ENCODE measurements at places on chromosomes 12 and 14.

DNA sequence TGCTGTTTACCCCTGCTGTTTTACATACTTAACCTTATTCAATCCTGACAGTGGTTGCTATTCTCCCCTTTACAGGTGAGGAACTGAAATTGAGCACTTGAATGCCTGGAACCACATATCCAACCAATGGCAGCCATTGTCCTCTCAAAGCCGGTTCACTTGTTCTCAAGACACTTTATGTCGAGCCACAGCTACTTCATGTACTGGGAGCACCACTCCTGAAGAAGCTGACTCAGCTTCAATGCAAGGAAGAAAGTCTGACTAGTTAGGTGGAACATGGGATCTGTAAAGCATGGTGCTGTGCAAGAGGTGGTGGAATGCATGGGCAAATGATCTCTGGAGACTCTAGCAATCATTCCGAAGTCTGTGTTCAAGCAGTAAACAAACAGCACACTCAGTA, 113.9 kb upstream of the CPM start:
- DNase-seq = no peak

GRCh38 chr12:118618695-118619094, 242.3 kb downstream of the SUDS3 start:
- no peak for DNase-seq

DNA sequence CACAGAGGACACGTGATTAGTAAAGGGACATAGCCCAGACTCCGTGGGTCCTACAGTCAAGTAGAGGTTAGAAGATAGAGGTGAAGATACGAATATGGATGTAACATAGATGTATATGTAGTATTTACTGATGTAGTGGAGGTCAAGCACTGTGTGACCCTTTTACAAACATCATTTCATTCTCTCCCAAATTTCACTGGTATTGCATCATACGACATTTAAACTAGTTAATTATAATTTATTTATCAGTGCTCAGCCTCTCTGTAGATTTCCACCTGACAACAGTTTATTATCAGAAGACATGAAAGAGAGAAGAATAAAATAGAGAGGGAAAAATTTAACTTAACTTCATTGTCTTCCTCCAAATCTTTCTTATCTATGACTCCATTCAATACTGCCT, 927.9 kb upstream of the TMEM132C start:
- DNase-seq = no peak

GRCh38 chr12:56307221-56307965, 7.3 kb upstream of the CS start:
- no peak for DNase-seq

GRCh38 chr12:67039995-67040860, 228.9 kb upstream of the CAND1 start:
- no peak for DNase-seq

- DNase-seq = no peak
Observed at GRCh38 chr12:25725470-25725869, 172.4 kb upstream of the LMNTD1 start.

DNA sequence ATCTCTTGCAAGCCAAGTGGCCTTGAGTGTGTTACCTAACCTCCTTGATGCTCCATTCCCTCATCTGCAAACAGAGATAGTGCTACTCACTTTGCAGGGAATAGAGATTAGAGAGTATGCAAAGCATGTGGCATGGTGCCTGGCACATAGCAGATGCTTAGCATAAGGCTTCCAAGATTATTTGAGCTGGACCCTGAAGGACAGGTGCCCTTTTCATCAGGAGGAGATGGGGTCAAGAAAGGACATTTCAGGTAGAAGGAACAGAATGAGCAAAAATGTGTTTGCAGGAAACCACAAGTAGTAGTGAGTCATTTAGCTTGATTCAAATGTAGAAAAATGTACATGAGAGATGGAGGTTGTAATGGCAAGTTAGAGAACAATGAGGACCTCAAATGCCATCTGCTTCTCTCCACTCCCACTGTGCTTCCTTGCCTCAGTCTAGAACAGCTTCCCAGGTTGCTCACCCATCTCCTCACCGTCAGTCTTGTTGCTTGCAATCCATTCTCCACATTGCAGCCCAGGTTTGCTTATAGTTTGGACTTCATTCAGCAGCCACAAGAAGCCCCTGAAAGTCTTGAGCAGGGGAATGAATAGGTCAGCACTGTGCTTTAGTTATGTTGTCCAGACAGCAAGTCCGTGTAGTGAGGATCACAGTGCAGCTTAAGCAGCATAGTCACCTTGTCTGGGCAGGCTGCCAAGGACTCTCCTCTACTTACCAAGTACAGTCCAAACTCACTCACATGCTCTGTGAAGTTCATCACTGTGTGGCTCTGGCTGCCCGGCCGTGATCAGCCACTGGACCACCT, 536.3 kb upstream of the CCDC196 start:
- DNase-seq = peak; percentile 24

DNA sequence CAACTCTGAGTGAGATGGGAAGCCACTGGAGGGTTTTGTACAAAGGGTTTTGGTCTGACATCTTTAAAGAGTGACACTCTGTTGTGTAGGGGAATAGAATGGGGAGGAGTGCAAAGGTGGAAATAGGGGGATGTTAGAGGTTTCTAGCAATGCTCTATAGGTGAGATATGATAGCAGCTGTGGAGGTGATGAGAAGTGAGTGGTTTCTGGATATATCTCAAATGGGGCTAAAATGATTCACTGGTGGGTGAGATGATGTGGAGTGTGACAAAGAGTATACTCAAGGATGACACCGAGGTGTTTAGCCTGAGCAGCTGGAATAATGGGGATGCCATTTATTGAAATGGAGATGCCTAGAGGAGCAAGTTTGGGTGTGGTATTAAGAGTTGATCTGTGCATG, 426.4 kb downstream of the PCNX1 start:
- DNase-seq = no peak

DNA sequence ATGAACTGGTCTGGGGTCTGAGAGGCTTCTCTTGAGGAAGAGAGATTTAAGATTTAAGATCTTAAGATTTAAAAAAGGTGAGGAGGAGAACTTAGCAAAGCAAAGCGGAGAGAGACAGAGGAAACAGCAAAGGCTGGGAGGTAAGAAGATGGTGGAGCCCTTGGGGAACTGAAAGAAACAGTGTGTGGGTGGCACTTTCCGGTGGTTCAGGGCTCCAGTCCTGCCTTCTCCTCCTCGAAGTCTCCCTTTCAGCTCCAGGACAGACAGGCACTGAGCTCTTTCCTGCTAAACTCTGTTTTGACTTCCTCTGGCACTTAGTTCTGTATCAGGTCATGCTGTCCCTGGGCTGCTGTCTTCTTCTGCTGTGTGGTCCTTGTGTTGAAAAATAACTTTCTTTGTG, 298.7 kb upstream of the SRRM4 start:
- DNase-seq = peak; percentile 38

DNA sequence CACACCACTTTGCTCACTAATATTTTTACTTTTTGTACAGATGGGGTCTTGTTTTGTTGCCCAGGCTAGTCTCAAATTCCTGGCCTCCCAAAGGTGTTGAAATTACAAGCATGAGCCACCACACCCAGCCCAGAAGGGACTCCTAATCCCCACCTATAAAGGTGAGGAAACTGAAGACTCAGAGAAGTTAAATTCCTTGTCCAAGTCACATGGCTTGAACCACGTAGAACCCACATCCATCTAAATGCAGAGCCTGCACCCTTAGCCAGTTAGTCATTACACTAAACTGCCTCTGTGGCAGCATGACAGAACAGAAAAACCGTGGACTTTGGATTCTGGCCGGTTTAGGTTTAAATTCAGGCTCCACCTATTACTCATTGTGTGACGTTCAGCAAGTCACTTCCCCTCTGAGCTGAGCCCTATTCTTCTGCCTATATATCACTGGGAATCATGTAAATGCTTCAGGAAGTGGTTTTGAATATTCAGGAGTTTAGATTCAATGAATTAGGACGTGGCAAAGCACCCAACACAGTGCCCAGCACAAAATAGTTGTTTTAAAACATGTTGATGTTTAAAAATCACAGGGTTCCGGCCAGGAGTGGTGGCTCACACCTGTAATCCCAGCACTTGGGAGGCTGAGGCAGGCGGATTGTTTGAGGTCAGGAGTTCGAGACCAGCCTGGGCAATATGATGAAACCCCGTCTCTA, 3.0 kb upstream of the CORO1C start:
- DNase-seq = no peak

DNA sequence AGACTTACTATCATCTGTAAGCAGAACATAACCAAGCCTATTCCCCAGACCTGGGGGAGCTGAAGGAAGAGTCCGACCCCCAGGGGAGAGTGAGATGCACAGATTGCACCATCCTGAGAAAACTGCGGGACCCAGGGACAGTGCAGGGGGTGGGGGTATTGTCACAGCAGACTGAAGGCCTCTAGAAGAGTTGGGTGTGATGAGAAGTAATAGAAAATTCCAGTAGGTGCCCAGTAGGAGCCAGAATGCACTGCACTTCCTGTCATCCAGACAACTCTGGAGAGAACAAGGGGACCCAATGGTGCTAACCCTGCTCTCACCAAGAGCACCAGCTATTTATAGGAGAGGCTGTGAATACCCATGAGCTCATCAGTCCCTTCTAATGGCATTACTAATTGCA, 190.1 kb downstream of the BCL11B start:
- no peak for DNase-seq

GRCh38 chr12:105775343-105775742, 363.4 kb downstream of the NUAK1 start:
- no peak for DNase-seq

GRCh38 chr12:51846911-51847642, 1.4 kb downstream of the FIGNL2 start:
- peak; percentile 70 for DNase-seq

GRCh38 chr14:95265106-95266094, 54.3 kb downstream of the CLMN start:
- peak; percentile 73 for DNase-seq

DNA sequence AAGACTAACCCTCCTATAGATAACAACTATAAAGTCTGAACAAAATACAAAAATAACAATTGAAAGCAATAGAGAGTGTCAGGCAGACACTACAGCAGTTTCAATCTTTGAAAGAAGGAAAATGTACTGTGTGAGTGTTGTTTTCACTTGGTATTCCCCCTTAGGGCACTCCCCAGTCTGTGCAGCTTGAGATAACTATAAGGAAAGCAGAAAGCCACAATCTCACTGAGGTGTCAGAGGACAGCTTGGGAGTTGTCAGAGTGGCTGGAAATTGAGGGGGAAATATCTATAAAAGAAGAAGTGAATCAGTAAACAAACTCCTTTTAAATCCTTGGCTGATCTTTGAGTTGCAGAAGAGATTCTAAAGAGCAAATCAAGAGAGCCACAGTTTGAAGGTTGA, 364.8 kb downstream of the NELL2 start:
- no peak for DNase-seq

DNA sequence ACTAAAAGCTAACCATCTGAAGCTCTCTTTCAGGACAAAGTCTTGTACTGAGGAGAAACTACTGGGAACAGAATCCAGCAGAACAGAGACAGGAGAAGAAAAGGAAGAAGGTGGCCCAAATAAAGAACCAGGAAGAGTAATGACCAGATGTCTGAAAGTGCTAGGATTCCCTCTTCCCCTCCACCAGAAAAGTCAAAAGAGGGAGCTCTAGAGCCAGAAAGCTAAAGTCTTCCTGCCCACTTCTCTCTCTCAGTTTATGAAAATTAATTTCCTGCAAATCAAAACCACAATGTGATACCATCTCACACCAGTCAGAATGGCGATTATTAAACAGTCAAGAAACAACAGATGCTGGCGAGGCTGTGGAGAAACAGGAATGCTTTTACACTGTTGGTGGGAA, 47.2 kb downstream of the SPPL3 start:
- no peak for DNase-seq

DNA sequence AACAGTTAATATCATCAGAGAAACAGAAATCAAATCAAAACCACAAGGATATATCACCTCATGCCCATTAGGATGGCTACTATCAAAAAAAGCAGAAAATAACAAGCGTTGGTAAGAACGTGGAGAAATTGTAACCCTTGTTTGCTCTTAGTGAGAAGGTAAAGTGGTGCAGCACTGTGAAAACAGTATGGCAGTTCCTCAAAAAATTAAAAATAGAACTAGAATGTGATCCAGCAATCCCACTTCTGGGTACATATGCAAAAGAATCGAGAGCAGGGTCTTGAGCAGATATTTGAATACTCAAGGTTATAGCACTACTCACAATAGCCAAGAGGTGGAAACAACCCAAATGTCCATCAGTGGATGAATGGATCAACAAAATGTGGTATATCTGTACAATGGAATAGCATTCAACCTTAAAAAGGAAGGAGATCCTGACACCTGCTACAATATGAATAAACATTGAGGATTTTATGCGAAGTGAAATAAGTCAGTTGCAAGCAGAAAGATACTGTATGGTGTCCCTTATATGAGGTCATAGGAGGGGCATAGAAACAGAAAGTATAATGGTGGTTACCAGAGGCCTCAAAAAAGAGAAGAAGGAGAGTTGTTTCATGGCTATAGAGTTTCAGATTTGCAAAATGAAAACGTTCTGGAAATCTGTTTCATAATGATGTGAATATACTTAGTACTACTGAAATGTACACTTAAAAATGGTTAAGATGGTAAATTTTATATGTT, 131.0 kb upstream of the EEA1 start:
- peak; percentile 62 for DNase-seq

- DNase-seq = no peak
Observed at GRCh38 chr12:15649347-15649746, 139.8 kb downstream of the EPS8 start.

DNA sequence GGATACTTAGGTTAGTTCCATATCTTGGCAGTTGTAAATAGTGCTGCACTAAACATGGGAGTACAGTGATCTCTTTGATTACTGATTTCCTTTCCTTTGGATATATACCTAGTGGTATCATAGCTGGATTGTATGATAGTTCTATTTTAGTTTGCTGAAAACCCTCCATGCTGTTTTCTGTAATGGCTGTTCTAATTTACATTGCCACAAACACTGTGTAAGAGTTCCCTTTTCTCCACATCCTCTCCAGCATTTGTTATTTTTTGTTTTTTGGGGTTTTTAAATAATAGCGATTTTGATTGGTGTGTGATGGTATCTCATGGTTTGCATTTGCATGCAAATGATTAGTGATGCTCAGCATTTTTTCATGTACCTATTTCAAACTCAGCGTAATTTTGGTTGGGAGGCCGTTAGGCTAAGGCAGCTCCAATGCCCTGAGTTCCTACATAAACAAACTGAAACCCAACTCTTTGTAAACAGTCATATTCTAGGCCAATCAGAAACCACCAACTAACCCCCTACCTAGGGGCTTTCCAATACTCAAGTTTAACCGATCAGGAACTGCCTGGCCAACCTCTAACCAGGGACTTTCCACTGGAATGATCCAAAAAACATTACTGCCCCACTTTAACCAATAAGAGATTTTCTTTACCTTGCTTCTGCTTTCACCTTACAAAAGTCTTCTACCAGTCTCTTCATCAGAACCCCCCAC, 171.6 kb downstream of the FBXL14 start:
- DNase-seq = peak; percentile 25

- DNase-seq = no peak
Observed at GRCh38 chr14:92447416-92448197, 66.0 kb upstream of the RIN3 start.

GRCh38 chr12:51048661-51049251, 629 bp downstream of the LETMD1 start:
- DNase-seq = no peak

GRCh38 chr12:131101006-131101405, 147.3 kb downstream of the ADGRD1 start:
- DNase-seq = no peak

GRCh38 chr12:41979574-41979973, 165.1 kb downstream of the GXYLT1 start:
- DNase-seq = no peak

- DNase-seq = no peak
Observed at GRCh38 chr12:90987101-90987500, 17.7 kb downstream of the EPYC start.

GRCh38 chr14:61296719-61297502, 15.8 kb upstream of the TMEM30B start:
- peak; percentile 54 for DNase-seq

GRCh38 chr14:30312214-30312613, 246.7 kb upstream of the G2E3 start:
- peak; percentile 20 for DNase-seq

All from GM13976 (cell line).